Activated CD4-positive, alpha-beta T cell treated with anti-CD3 and anti-CD28 coated beads for 36 hours (primary cell): ENCODE measurements at places on chromosomes 4 and X. TPM values are rescaled to one million over a fixed set of nuclear protein-coding genes. Genes with fewer than 3 reads are reported as not detected.
A peak's percentile ranks its signal among the peaks of the same experiment; 100 is the strongest.

The PPP4R3C gene
- not detected for total RNA-seq

The BRS3 gene
- not detected for total RNA-seq

The SNCA gene
- 0.85 TPM for total RNA-seq

The DUX4 gene
- total RNA-seq, result not detected

The MAGEA9B gene
- total RNA-seq, result not detected

DNA sequence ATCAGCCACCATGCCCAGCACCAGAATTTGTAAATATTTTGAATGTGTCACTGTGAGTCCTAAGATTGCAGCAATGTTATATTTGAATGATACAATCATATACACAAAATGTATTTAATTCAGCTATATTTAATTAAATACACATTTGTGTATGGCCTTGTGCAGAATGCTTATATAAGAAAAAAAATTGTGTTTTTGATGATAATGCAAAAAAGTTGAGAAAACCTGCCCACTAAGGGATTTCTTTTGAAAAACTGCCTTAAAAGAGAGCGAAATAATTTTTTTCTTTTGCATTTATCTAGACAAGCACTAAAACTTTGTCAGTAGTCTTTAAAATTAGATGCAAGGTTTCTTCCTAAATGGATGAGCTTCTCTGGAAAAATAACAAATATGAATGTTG is 68.1 kb upstream of the OTUD4 start:
- H3K36me3 ChIP-seq, result no peaks in the 10 kb centered on the region
- H3K27ac ChIP-seq, result no peak overlapping the region
- no peaks in the 10 kb centered on the region for H3K4me1 ChIP-seq
- H3K4me3 ChIP-seq, result no peak overlapping the region
- H3K27me3 ChIP-seq, result peaks cover 8% of the 10 kb centered on the region
- DNase-seq, result no peak

DNA sequence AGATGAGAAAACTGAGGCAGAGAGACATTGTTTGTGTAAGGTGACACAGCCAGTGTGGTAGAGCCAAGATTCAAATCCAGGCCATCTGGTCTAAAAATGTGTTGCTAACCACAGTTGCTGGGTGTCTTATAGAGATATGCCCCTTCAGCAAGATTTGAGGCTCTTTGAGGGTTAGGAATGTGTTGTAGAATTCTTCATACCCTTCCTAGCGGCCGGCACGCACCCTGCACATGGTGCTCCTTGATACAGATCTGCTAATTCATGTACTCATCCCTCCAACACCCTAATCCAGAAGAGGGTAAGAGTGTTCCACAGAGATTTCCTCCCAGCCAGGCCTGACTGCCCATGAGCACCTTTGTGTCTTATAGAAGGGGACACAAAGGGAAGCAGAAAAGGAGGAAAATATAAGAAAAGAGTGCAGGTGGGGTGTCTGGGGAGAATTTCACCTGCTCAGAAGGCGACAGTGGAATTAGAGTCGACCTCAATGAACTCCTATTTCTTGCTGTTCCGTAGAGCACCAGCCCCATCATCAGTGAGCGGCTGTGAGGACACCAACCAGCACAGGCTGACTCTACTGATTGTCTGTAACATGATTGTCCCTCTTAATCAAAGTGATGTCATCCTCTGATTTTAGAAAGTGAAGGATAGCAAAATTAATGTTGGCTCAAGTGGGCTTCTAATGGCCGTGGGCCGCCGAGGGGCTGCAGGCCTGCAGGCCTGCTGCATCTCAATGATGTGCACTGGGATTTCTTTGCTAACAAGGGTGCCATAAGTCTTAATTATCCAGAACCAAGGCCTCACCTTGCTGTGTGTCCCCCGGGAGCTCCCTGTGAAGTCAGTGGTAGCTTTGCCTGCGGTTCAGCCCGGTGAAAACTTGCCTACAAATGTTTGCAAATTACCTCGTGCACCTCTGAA is 24.2 kb upstream of the SMIM20 start:
- no peak overlapping the region for H3K27ac ChIP-seq
- DNase-seq, result no peak
- no peaks in the 10 kb centered on the region for H3K27me3 ChIP-seq
- H3K4me1 ChIP-seq, result no peaks in the 10 kb centered on the region
- H3K36me3 ChIP-seq, result no peaks in the 10 kb centered on the region
- H3K4me3 ChIP-seq, result no peak overlapping the region

DNA sequence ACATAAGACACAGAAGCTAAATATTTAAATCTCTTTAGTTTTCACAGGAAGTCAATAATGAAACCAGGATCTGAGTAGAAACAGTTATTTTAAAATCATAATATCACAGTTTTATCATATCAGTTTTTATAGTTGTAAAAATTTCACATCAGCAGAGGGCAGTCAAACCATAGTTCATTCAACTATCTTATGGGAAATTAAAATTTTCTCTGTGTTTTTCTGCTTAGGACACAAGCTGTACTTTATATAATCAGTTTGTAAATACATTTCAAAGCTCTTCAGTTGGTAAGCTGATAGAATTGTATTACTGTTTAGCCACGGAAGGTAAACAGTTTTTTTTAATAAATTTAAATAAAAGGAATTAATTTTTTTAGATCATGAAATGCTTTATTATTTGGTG is 204.8 kb upstream of the NUDT6 start:
- H3K27me3 ChIP-seq, result no peaks in the 10 kb centered on the region
- no peak overlapping the region for H3K4me3 ChIP-seq

- peaks cover 34% of the 10 kb centered on the region for H3K4me1 ChIP-seq
- no peak overlapping the region for H3K4me3 ChIP-seq
- no peaks in the 10 kb centered on the region for H3K27me3 ChIP-seq
- DNase-seq, result no peak
- H3K27ac ChIP-seq, result peak overlapping the region; percentile 82
- H3K36me3 ChIP-seq, result no peaks in the 10 kb centered on the region
Observed at GRCh38 chr4:2280531-2281300, 18.8 kb upstream of the MXD4 start.

DNA sequence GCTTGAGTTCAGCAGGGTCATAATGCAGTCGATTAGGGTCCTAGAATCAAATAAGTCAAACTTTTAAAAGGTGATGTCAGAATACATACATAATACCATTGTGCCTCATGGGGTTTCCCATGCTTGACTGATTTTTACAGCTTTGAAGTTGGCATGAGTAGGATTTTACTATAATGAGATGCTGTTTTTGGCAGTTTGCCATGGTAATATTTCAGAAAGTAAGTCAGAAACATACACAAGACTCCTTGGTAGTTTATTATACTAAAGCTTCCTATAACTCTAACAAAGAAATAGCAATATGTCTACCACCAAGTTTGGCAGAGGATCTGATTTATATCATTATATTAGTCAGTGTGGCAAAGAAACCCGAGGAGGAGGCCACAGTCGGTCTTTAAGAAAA is 45.2 kb downstream of the PHKA2 start:
- H3K4me3 ChIP-seq, result no peak overlapping the region
- no peaks in the 10 kb centered on the region for H3K4me1 ChIP-seq
- H3K36me3 ChIP-seq, result peaks cover 12% of the 10 kb centered on the region
- no peak overlapping the region for H3K27ac ChIP-seq

DNA sequence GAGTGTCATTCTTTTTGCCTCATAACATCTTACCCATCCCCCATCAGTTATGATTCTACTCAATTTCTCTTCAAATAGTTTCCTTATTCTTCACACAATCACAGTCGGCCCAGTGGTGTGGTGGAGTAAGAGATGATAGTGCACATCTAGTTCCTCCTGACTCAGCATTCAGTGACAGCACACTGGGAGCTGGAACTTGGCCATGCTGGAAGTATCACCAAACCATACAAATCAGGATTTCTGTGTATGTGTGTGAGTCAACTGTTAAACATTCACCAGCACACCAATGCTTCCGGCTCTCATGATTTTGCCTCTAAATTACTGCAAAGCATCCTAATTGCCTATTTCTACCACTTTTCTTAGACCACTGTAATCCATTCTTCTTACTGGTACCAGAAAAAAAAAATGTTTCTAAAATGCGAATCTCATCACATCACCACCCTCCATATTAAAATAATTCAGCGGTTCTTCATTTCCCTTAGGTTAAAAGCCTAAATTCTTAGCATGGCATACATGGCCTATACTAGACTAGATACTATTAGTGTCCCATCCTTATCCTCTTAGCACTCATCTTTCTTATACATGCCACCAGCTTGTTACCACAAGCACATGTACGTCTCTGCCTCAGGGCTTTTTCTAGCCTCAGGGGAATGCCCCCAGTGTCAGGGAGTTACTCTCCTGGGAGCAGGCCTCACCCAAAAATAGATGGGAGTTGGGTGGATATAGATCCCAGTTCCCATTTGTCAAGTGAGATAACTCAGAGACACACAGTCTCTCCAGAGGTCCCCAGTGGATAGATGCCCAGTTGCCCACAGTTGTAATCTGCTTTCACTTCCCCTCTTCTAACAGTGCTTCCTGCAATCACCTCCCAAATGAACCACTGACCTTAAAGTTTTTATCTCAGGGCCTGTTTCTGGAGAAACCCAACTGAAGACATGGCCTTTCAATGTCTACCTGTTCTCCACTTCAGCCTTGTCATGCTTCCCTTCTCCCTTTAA is 49.2 kb upstream of the DDX53 start:
- no peak overlapping the region for H3K27ac ChIP-seq
- no peaks in the 10 kb centered on the region for H3K27me3 ChIP-seq
- H3K4me1 ChIP-seq, result no peaks in the 10 kb centered on the region
- no peak for DNase-seq

GRCh38 chrX:63746278-63746677 is 38.7 kb downstream of the ARHGEF9 start:
- H3K4me3 ChIP-seq, result no peak overlapping the region
- H3K36me3 ChIP-seq, result no peaks in the 10 kb centered on the region
- peak; percentile 25 for DNase-seq
- H3K27ac ChIP-seq, result peak overlapping the region; percentile 76
- no peaks in the 10 kb centered on the region for H3K27me3 ChIP-seq

GRCh38 chrX:107227780-107228485 is 21.5 kb downstream of the DNAAF6 start:
- no peak for DNase-seq
- peaks cover 8% of the 10 kb centered on the region for H3K27me3 ChIP-seq
- no peaks in the 10 kb centered on the region for H3K36me3 ChIP-seq
- H3K4me1 ChIP-seq, result no peaks in the 10 kb centered on the region
- no peak overlapping the region for H3K4me3 ChIP-seq

DNA sequence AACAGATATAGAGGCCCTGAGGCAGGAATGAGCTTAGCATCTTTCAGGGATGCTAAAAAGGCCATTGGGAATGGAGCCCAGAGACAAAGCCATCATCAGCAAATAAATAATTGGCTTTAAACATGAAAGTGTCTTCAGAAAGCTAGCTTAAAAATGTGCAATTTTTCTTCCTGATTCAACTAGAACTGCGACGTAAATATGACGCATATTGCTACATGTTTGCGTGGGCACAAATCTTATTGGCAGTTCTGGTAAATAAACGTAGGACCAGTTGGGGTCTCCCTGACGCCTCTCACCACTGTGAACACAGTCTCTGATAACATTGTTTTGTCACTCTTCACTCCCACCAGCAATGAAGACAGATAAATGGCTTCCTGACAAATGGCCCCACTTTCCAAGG is 97.3 kb upstream of the SRD5A3 start:
- peaks cover 3% of the 10 kb centered on the region for H3K27me3 ChIP-seq
- no peaks in the 10 kb centered on the region for H3K36me3 ChIP-seq
- no peaks in the 10 kb centered on the region for H3K4me1 ChIP-seq
- DNase-seq, result no peak
- no peak overlapping the region for H3K27ac ChIP-seq
- no peak overlapping the region for H3K4me3 ChIP-seq

- H3K27ac ChIP-seq, result no peak overlapping the region
- no peaks in the 10 kb centered on the region for H3K4me1 ChIP-seq
- H3K36me3 ChIP-seq, result peaks cover 6% of the 10 kb centered on the region
- H3K27me3 ChIP-seq, result no peaks in the 10 kb centered on the region
- no peak for DNase-seq
- H3K4me3 ChIP-seq, result no peak overlapping the region
Observed at GRCh38 chrX:153450949-153451277, 5.1 kb upstream of the TREX2 start.

- H3K36me3 ChIP-seq, result no peaks in the 10 kb centered on the region
- no peaks in the 10 kb centered on the region for H3K4me1 ChIP-seq
- peaks cover 3% of the 10 kb centered on the region for H3K27me3 ChIP-seq
- no peak overlapping the region for H3K4me3 ChIP-seq
- no peak overlapping the region for H3K27ac ChIP-seq
Observed at GRCh38 chrX:8743126-8743732, 11.3 kb upstream of the ANOS1 start.

GRCh38 chr4:87270144-87270543 is 49.7 kb upstream of the KLHL8 start:
- DNase-seq, result peak; percentile 15
- no peaks in the 10 kb centered on the region for H3K4me1 ChIP-seq
- H3K27me3 ChIP-seq, result peaks cover 2% of the 10 kb centered on the region
- H3K27ac ChIP-seq, result no peak overlapping the region
- no peaks in the 10 kb centered on the region for H3K36me3 ChIP-seq

DNA sequence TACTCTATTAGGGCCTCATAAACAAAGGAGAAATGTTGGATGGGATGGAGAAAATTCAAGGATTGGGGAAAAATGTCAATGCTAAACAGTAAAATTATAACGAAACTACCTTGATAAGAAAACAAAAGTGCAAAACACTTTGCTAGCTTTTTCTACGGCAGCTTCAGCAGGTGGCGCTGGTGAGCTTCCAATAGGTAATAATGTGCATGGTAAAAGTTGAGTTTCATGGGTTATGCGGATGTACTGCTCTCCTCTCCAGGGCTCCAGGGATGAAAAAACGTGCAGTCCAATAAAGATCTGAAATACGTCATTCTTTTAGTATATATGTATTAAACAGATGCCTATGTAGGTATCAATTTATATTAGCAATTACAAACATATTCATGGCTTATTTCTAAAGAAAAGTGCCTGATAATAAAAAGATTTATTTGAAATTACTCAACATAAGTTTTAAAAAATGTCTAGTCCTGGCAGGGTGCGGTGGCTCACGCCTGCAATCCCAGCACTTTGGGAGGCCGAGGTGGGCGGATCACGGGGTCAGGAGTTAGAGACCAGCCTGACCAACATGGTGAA is 239.6 kb downstream of the GRXCR1 start:
- H3K36me3 ChIP-seq, result no peaks in the 10 kb centered on the region
- H3K4me3 ChIP-seq, result no peak overlapping the region
- no peaks in the 10 kb centered on the region for H3K27me3 ChIP-seq

DNA sequence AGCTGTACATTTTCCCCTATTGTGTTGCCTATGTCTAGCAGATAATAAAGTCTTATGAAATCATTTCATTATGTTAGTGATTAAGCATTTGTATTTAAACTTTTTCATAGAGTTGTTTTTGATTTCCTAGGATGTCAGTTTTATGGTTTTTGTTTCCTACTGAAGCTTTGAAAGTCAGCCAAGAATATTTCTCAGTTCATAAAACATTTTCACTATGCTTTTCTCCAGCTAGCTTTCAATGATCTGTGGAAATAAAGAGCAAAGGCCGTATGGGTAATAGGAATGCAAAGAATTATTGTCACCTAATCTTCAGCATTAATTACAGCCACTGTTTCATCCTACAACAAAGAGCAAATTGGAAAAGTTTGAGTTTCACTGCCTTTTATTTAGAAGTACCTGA is 145.7 kb upstream of the NUDT6 start:
- no peak overlapping the region for H3K27ac ChIP-seq
- DNase-seq, result no peak
- H3K4me3 ChIP-seq, result no peak overlapping the region
- no peaks in the 10 kb centered on the region for H3K27me3 ChIP-seq

- peaks cover 43% of the 10 kb centered on the region for H3K4me1 ChIP-seq
- peak within 1 kb of the TSS; percentile 99 for H3K4me3 ChIP-seq
- peaks cover 25% of the 10 kb centered on the region for H3K36me3 ChIP-seq
- H3K27me3 ChIP-seq, result no peaks in the 10 kb centered on the region
- DNase-seq, result peak; percentile 87
Observed at GRCh38 chrX:154546354-154547244, at the start of gene G6PD. G6PD (minus strand) TSS chrX:154546846; CDS start chrX:154546155, 691 bp downstream.
